ENCODE measurements at places on chromosomes 13 and 19. TPM values are rescaled to one million over a fixed set of nuclear protein-coding genes. Genes with fewer than 3 reads are reported as not detected.
A peak's percentile ranks its signal among the peaks of the same experiment; 100 is the strongest.

DNA sequence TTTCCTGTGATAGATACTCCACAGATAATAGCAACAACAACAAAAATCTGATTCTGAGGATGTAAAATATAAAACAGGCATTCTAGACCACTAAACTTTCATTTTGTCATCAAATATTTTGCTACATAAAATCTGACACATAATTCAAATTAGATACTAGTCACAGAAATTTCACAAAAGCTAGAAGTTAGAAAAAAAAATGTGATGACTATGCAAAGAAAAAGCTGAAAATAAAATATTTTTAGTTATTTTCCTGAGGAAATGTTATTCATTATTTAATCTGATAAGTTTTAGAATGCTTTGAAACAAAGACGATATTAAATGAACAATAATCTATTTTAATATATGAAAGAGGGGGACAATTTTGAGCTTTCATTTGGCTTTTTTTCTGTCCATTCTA is 357.2 kb downstream of the SLITRK6 start:
- DNase-seq = no peak

DNA sequence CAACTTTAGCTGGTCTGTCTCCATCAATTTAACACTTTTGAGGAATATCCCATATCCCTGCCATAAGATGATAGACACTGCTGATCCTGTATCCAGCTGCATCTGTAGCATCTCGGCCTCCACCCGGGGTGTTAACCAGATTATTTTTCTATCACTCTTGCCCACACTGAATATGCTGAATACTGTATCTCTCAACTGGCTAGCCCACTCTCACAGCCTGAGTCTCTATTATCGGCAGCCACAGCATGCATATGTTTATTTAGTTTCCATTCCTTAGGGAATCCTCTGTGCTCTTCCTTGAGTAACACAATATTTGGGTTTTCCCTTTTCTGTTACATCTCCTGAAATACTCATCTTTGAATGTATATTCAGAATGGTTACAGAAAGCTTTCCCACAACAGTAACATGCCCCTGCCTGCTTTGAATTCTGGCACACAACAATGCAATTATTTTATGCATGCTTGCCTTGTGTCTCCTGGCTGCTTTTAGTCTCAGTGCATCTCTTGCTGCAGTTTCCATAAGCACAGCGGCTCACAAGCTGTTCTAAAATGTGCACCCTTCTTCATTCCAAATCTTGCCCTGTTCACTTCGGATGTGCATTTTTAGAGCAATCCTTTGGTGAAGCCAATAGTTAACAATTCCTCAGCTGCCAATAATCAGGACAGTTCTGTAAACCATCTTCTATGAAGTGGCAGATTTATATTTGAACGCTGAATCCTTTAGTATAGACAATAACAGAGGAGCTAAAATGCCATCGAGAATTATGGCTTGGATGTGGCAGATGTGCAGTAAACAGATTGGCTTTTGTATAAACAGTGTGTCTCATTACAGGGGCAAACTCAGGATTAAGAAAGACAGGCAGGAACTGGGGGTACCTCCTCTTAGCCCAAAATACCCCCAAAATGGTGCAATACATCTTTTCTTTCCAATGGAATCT is 261.9 kb upstream of the SOX21 start:
- DNase-seq = no peak

The TSEN34 gene
- 87.8 TPM for total RNA-seq

DNA sequence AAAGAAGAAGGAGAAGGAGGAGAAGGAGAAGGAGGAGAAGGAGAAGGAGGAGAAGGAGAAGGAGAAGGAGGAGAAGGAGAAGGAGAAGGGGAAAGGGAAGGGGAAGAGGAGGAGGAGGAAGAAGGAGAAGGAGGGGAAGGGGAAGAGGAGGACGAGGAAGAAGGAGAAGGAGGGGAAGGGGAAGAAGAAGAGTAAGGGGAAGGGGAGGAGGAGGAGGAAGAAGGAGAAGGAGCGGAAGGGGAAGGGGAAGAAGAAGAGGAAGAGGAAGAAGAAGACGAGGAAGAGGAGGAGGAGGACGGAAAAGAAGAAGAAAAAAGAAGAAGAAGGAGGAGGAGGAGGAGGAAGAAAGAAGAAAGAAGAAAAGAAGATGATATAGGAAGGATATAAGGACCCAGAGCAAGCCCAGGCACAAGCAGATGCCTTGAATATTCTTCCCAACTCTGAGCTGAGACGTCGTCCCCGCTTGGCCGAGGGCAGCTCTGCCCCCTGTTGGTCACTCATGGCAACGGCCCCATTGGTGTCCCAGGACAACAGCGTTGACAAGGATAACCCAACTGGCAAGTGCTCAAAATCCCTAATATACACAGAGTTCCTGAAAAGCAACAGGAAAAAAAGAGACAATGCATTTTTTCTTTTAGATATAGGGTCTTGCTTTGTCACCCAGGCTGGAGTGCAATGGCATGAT is 30.6 kb upstream of the IGSF23 start:
- peak; percentile 69 for DNase-seq

GRCh38 chr19:1762243-1763117 is 9.2 kb downstream of the ONECUT3 start:
- peak; percentile 77 for DNase-seq

DNA sequence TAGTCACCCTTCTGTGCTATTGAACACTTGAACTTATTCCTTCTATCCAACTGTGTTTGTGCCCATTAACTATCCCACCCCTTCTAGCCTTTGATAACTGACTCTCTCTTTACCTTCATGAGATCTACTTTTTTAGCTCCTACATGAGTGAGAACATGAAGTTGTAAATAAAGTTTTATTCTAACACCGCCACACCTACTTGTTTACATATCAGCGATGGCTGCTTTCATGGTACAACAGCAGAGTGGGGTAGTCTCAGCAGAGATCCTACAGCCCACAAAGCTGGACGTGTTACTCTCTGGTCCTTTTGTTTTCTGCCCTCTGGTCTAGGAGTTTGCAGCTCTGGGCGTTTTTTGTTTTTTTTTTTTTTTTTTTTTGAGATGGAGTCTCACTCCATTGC is 23.7 kb downstream of the VSTM1 start:
- no peak for DNase-seq

The ZNF845 gene
- total RNA-seq = 9.9 TPM

The PRR19 gene
- total RNA-seq = 3.3 TPM

DNA sequence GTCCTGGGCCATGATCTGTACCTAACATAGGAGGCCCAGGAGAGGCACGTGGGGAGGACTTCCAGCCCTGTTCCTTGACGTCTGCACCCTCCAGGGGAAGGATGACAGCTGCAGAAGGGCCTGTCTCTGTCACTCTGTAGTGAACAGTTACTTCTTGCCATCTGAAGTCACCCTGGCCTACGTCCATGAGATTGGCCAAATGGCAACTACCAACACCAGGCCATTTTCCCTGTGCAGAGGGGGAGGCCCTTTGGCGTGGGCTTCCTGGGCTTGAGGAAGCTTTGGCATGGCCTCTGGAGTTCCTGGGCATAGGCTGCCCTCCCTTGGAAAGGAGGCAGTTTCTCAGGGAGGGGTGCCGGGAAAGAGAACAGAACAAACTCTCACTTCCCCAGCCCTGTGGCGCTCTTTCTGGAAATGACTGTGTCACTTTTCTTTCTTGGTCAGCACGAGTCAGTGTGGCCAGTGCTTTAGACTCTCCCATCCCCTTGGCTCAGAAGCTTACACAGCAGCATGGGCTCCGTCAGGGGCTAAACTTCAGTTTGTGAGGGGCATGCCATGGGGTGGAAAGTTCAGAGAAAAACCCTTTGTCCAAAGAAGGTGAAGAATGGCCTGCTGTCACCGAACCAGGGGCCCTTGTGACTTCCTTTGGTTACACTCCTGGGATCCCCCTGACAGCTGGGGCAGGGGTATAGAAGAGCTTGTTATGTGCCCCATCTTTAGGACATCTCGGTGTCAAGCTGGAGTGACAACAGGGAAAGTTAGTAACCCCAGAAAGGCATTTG is 5.3 kb downstream of the CARM1 start:
- no peak for DNase-seq

The ZNF865 gene
- 4.9 TPM for total RNA-seq

- DNase-seq = no peak
Observed at GRCh38 chr19:45294291-45295029, 28.2 kb downstream of the CKM start.

- peak; percentile 55 for DNase-seq
Observed at GRCh38 chr13:109131698-109132257, 502.4 kb downstream of the MYO16 start.

The PRKCG gene
- 1.7 TPM for total RNA-seq

Data from H7 (cell line).